ENCODE measurements at places on chromosomes 3 and 15.

DNA sequence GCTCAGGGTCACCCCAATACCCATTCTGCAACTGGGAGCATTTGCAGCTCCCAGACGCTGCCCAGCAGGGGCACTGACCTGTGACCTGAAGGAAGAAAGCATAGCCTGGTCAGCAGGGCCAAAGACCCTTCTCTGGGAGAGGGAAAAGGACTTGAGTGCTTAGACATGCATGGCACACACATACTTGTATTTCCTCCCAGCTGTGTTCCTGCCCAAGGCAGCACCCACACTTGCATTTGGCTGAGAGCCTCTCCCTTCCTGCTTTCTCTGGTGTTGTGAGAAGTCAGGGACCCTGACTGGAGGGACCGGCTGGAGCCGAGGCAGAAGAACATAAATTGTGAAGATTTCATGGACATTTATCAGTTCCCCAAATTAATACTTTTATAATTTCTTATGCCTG lies 7.2 kb upstream of the LAMB2 start:
- no peak for DNase-seq

DNA sequence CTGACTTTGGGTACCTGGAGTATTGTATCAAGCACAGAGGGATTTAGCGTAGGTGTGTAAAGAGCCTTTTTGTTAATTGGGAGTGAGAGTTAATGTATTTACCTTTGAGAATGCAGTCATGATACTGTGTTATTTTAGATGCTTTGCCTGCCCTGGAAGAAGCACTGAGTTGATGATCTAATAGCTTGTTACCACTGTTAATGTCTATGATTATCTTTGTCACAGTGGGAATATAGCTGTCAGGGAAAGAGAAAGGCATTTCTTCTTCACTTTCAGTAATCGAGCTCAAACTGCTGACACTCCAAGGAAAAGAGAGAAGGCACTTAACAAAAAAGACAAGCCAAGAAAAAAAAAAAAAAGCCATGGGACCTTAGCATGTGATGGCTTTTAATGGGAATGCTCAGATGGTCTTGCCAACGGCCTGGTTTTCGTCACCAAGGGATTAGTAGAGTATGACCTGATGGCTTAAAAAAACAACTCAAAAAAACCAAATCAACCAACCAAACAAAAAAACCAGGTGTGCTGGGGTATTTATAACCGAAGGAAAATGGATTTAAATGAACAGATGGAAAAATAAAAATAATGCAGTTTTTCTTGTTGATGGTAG lies 387.4 kb downstream of the PTPRG start:
- DNase-seq, result no peak

- DNase-seq, result no peak
Observed at GRCh38 chr3:126554560-126555525, 3.9 kb downstream of the C3orf22 start.

DNA sequence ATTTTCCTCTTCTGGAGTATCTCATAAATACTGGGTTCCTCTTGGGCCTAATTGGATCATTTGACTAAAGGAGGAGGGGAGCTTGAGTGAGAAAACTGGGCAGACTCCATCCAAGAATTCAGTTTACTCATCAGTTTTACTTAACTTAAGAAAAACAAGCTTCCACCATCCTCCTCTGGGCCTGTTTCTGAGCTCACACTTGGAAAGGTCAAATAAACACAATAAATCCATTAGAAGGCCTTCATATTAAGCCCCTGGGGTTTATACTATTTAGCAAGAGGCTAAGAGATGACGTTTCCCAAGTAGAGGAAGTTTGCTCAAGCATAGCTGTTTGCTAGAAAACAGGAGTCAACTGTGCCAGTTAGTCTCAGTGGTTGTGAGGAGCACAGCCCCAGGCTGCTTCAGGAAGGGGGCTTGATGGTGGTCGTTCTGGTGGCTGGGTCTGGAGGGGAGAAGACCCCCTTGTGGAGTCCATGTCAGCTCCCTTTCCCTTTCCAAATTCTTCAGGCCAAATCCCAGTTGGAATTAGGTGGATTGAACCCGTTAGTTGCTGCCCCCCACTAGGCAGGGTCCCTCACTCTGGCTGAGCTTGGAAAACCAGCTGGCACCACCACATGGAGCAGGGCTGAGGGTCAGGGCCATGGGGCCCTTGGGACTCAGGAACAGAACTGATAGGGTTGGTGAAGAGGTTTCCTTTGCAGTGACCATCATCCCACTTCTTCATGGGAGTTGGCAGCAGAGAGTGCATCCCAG lies 64.8 kb downstream of the SPSB4 start:
- DNase-seq, result no peak

GRCh38 chr3:30847592-30847991 lies 46.9 kb downstream of the GADL1 start:
- no peak for DNase-seq

GRCh38 chr3:24375947-24376384 lies 118.7 kb downstream of the THRB start:
- DNase-seq, result no peak

Measured in urothelium cell line (cell line).